ENCODE measurements at places on chromosomes 4 and X. TPM values are rescaled to one million over a fixed set of nuclear protein-coding genes. Genes with fewer than 3 reads are reported as not detected.

DNA sequence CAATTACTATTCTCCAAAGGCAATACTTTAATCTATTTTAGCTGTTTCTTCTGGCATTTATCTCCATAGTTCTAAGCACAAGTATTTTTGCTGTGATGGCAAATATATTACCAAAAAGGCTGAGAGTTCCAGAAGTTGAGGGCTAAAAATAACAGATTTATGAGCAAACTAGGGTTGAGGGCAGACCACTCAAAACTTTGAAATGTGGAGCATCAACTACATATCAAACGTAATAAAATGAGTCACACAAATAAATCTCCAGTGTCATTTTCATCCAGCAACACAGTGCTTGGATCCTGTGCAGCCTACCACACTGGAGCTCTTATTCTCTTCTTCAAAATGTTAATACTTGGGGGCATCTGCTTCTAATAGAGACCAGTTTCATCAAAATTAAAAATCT lies 163.9 kb downstream of the HS3ST1 start:
- no peaks in the 10 kb centered on the region for H3K36me3 ChIP-seq
- no peaks in the 10 kb centered on the region for H3K27me3 ChIP-seq
- DNase-seq: no peak

DNA sequence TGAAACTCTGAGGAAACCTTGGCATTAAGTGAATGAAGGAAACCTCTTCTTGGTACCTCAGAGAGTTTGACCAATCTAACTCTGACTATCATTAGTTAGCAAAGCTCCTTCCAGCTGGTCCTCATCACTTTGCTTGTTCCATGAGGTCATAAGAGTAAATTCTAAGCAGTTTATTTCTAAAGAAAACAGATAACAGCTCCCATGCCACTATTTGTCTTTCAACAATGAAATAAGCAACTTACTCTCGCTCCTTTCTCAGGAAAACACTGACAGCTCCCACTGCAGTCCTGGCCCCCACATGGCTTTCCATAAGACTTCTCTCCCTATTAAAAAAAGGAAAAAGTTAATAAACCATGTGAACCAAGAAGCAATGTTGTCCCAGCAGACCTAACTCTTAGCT lies 127.7 kb downstream of the COL4A6 start:
- no peaks in the 10 kb centered on the region for H3K4me1 ChIP-seq
- no peak for DNase-seq
- H3K27ac ChIP-seq: no peak overlapping the region
- H3K36me3 ChIP-seq: no peaks in the 10 kb centered on the region
- no peaks in the 10 kb centered on the region for H3K27me3 ChIP-seq
- no peak overlapping the region for H3K4me3 ChIP-seq

- no peaks in the 10 kb centered on the region for H3K4me1 ChIP-seq
- no peaks in the 10 kb centered on the region for H3K27me3 ChIP-seq
- no peak overlapping the region for H3K27ac ChIP-seq
- H3K4me3 ChIP-seq: no peak overlapping the region
- DNase-seq: no peak
These were observed 59.3 kb downstream of the FTHL17 start for GRCh38 chrX:31012509-31013025.

DNA sequence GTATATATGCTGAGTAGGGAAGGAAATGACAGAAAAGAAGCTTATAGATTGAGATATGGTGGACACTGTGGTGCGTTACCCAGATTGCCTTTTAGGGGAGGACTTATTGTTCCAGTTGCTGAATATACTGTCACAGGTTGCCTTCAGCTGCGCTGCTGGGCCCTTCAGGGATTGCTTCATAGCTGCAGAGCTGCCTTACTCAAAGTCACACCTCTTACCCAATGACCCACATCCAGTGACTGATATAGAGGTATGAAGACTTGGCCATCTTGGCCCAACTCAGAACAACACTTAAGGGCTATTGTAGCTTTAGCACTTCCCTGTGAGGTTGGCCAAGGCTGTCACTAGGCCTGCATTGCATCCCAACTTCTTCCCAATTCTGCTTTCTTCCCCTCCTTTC lies 63.4 kb upstream of the TMEM164 start:
- DNase-seq: no peak
- peaks cover 4% of the 10 kb centered on the region for H3K27me3 ChIP-seq
- H3K36me3 ChIP-seq: no peaks in the 10 kb centered on the region
- no peak overlapping the region for H3K27ac ChIP-seq

- no peaks in the 10 kb centered on the region for H3K36me3 ChIP-seq
- no peaks in the 10 kb centered on the region for H3K4me1 ChIP-seq
- H3K27me3 ChIP-seq: no peaks in the 10 kb centered on the region
- no peak for DNase-seq
- H3K4me3 ChIP-seq: no peak overlapping the region
These were observed 355.0 kb downstream of the SH3BGRL start for GRCh38 chrX:81556880-81557279.

Gene ZDHHC15
- total RNA-seq: not detected

DNA sequence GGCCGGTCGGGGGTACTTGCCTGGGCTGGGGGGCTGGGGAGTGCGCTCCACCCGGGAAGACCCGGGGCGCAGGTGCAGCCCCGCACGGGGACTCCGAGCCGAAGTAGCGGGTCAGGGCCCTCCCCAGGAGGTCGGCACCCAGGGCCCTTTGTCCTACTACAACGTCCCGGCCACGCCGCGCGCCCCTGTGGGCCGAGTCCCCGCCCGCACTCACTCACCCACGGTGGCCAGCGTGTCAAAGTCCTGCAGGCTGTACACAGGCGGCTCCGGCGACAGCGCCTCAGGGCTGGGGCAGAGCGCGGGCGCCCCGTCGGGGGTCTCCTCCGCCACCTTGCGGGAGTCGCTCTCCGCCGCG lies 602 bp downstream of the PRKX start:
- no peak overlapping the region for H3K27ac ChIP-seq
- DNase-seq: no peak
- H3K36me3 ChIP-seq: peaks cover 40% of the 10 kb centered on the region
- peak overlapping the region; percentile 92 for H3K4me3 ChIP-seq
- no peaks in the 10 kb centered on the region for H3K27me3 ChIP-seq
- peaks cover 31% of the 10 kb centered on the region for H3K4me1 ChIP-seq

DNA sequence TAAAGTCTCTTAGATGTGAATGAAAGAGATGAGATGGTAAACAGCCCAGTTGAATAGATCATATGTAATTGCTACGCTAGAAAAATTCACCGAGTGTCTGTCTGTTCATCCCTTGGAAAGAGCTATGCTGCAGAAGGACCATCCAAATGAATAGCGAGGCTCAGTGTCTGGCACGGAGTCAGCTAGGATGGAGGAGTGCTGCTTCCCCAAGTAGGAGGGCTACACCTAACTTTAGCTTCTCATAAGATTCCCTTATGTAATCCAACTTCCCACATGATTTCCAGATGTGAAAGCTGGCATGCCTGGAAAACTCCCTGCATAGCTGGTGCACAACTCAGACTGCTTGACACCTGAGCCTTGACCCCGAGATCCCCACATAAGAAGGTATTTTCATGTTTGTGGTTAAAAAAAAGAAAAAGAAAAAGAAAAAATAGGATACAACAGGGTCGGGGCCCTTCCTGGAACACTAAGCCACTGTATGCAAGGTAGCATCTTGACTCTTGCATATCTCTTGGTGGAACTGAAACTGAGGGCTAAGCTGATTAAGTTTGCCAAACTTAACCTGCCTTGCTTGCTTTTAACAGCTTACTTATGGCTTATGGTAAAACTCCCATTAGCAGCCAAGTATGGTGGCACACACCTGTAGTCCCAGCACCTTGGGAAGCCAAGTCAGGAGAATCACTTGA lies 82.3 kb downstream of the FREM3 start:
- peaks cover 6% of the 10 kb centered on the region for H3K4me1 ChIP-seq
- H3K27me3 ChIP-seq: peaks cover 25% of the 10 kb centered on the region
- H3K4me3 ChIP-seq: no peak overlapping the region
- H3K36me3 ChIP-seq: no peaks in the 10 kb centered on the region
- no peak overlapping the region for H3K27ac ChIP-seq

DNA sequence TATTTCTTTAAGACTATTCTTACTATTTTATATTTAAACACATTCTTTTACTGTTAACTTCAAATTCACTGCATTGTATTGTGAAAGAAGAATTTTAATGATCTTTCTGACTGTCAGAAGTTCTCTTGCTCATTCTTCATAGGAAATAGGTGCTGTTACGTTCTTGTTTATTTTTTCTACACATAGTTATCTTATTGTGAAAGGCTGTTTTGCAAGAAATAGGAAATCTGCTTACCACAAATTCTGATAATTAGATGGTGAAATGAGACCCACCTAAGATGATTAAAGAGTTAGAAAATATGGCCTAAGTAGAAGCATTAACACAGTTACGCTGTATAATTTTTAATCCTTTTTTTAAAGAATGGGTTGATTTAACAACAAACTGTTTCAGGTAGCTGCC lies 316.1 kb upstream of the ZFP42 start:
- no peak for DNase-seq
- no peaks in the 10 kb centered on the region for H3K27me3 ChIP-seq
- no peaks in the 10 kb centered on the region for H3K36me3 ChIP-seq
- no peak overlapping the region for H3K4me3 ChIP-seq

Gene ENPEP
- not detected for total RNA-seq

GRCh38 chrX:13433298-13433605 lies 113.4 kb upstream of the ATXN3L start:
- no peaks in the 10 kb centered on the region for H3K36me3 ChIP-seq
- H3K27ac ChIP-seq: no peak overlapping the region
- no peak for DNase-seq
- H3K27me3 ChIP-seq: no peaks in the 10 kb centered on the region

GRCh38 chrX:103517246-103517645 lies 2.0 kb downstream of the RAB40A start:
- no peak overlapping the region for H3K27ac ChIP-seq
- no peak for DNase-seq
- no peaks in the 10 kb centered on the region for H3K4me1 ChIP-seq
- H3K4me3 ChIP-seq: no peak overlapping the region

Gene ZXDB
- 4.5 TPM for total RNA-seq

Gene XPNPEP2
- total RNA-seq: 1.7 TPM

GRCh38 chr4:16995451-16995850 lies 97.0 kb upstream of the LDB2 start:
- H3K4me3 ChIP-seq: no peak overlapping the region
- no peaks in the 10 kb centered on the region for H3K36me3 ChIP-seq
- H3K27me3 ChIP-seq: no peaks in the 10 kb centered on the region
- DNase-seq: no peak

DNA sequence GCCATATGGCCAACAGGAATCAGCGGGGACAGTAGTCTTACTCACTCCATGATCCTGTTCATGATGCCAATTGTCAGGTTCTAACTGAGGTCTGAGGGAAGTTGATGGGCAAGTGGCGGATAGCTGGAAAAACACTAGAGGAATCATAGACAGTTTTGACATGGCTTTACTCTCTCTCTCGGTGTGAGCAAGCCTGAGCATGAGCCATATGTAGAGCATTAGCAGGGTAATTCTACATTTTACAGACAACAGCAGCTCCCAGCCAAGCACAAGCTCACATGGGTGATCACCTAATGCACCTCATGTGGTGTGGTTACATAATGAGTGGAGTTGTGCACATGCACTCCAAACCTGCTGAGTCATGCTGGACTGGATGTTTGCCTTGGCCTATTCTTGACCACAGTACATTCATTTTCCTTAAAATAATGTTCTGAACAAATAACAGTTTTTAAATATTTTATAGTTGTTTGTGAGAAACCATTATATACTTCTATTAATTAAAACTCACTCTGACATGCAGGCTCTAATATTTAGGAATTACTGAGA lies 429.2 kb downstream of the GPAT3 start:
- H3K27ac ChIP-seq: no peak overlapping the region
- H3K27me3 ChIP-seq: no peaks in the 10 kb centered on the region
- DNase-seq: no peak
- no peak overlapping the region for H3K4me3 ChIP-seq

Data from activated CD8-positive, alpha-beta T cell treated with anti-CD3 and anti-CD28 coated beads, Interleukin-2, amount 10 ng/mL, durations not matched to agents 7 days and 5 days (primary cell).